Activated CD4-positive, alpha-beta memory T cell treated with anti-CD3 and anti-CD28 coated beads, Interleukin-2, amount 10 ng/mL, durations not matched to agents 7 days and 5 days (primary cell): ENCODE measurements at places on chromosomes 6 and 20.

GRCh38 chr6:138443979-138444378 lies 40.0 kb downstream of the HEBP2 start:
- no peak for DNase-seq

DNA sequence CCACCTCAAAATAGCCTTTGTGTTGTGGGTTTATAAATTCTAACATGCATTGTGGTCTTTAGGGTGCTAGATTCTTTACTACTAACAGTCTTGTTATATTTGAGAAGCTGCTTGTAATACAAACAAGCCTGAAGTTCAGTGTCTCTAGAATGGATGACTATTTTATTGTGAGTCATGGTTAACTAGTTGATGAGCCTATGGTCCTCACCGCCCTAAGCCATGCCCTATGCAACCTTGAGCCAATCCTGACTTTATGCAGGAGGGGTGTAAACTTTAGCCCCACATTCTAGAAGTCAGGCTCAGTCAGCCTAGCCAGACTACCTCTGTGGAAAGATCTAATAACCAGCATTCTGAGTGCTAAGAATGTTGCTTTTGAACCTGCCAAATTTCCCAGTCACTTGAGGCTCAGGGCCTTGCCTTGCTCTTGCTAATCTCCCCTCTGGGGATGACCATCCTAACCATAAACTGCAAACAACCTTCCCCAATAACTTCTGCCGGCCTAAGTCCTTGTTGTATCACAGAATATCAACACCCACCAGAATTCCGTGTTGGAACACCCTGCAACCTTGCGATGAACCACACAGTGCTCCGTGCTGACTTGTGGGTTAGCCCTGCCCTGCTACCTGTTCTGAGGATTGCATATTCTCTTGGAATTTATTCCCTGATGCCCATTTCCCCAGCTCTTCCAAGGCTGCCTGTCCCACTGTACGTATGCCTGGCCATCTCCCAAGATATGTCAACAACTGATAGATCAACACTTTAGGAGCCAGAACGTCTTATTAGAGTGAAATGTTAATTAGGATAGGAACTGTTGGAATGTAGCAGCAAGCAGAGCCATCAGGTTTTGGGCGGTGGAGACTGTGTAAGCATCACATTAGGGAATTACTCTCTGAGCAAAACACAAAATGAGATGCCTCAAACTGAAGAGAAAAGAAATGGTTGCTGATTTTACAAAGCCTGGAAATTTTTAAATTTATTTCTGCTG lies 71.7 kb upstream of the CEP85L start:
- DNase-seq, result no peak

GRCh38 chr6:11092668-11093375 lies 812 bp upstream of the SMIM13 start:
- DNase-seq, result peak; percentile 53

- no peak for DNase-seq
Observed at GRCh38 chr6:43715056-43715788, 27.6 kb upstream of the MRPS18A start.

DNA sequence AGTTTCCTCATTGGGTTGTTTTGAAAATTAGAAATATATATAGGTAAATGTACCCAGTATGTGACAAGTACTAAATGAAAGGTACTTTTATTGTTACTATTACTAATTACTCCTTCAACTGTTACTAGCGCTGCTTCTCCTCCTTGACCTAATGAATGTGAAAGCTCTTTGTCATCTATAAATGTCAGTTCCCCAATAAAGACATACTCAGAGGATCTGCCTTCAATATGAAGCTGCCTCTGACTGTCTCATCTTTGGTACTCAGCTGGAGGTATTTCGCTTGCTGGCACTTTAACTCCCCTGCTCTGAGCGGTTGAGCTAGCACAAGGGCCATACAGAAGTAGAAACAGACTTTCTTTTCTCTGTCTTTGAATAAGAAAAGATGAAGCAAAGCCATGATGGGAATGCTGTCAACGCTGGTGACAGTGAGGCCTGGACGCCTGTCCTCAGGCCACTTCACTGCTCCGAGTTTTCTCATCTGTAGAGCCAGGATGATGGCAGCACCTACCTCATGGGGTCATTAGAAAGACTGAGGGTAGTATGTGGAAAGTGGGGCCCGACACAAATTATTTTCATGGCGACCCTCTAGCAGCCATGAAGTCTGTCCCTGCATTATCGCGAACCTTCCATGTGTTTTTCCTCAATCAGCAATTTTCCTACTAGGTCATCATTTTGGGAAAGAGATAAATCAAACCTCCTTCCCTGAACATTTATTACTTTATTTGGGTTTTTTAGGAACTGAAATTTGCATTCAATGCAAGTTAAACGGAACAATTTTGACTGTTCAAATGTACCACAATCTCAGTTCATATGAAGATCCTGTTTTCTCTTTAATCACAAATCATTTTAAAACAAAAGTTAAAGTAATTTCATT lies 55.9 kb upstream of the SNX9 start:
- DNase-seq, result no peak

DNA sequence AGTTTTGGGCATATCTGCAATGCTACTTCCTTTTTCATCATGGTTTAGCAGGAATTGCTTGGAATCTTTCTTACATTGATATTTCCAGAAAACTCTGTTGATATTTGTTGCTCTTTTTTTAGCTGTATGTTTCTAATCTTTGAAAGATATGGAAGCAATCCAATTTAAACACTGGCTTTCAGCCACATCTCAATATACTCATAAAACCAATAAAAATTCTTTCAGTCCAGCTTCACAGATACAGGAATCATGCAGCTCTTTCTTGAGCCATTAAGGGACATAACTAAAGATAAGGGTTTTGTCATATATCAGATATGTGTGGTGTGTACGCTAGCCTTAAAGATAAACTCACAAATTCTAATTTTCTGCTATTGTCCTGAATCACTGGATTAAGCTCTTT lies 47.4 kb downstream of the PKIB start:
- DNase-seq, result no peak

- no peak for DNase-seq
Observed at GRCh38 chr20:20085071-20085470, 32.7 kb downstream of the CFAP61 start.

- peak; percentile 63 for DNase-seq
Observed at GRCh38 chr6:89368107-89368506, 15.6 kb upstream of the UBE2J1 start.

DNA sequence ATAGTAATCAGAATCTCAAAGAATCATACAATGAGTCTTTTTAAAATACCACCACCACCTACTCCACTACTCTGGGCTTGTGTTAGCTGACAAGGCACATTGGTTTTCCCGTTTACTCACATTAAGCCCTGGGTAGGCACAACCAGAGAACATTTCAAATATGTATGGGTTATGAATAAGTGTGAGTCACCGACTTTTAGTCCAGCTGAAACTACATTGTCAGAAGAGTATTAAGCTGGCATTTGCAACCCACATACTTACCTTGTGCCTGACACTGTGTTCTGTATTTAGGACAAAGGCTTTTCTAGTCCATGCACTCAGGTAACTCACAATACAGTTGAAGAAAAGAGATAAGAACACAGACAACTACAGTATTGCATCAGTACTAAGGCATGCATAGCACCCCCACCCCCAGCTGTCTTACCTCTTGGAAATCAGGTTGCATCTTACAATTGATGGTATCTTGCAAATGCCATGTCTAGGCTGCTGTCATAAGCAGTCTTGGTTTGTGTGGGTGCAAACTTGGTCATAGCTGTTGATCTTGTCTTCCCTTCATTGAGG lies 40.3 kb upstream of the AHI1 start:
- peak; percentile 72 for DNase-seq

DNA sequence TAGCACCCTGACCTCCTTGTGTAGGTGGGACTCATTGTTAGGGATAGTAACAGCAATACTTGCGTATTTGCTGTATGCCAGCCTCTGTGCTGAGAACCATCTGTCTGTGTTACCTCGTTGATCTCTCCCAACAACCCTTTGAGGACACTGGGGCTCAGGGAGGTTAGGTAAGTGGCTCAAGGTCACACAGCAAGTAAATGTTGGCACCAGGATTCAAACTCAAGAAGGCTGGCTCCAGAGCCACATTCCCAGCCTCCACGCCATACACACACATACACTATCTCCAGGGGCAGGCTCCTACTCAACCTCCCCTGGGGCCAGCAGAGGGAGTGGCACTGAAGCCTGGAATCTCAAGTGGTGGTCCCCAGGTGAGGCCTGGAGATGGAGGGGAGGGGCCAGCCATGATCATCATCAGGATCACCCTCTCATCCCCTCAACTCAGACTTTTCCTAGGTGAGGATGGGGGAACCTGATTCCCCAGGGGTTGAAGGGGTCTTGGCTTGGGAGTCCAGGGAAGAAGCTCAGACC lies 109.4 kb downstream of the DLGAP4 start:
- no peak for DNase-seq

DNA sequence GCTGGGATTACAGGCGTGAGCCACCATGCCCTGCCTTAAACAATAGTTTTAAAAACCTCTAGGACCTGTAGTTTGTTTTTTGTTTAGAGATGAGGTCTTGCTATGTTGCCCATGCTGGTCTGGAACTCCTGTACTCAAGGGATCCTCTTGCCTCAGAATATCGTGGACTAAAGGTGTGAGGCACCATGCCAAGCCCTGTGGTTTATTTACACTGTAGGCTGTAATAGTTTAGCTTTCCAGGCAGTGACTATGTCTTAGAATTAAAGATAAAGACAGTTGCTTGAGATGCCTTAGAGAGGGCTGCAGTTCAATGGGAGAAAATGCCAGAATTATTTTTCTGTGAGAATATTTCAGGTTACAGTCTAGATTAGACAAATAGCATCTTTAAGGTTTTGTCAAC lies 72.9 kb downstream of the SGK1 start:
- DNase-seq, result no peak

GRCh38 chr20:62276439-62276838 lies 26.4 kb upstream of the ADRM1 start:
- no peak for DNase-seq

- DNase-seq, result no peak
Observed at GRCh38 chr20:4956200-4956810, 45.0 kb downstream of the SLC23A2 start.

- no peak for DNase-seq
Observed at GRCh38 chr6:150615967-150616366, 16.3 kb downstream of the PLEKHG1 start.

DNA sequence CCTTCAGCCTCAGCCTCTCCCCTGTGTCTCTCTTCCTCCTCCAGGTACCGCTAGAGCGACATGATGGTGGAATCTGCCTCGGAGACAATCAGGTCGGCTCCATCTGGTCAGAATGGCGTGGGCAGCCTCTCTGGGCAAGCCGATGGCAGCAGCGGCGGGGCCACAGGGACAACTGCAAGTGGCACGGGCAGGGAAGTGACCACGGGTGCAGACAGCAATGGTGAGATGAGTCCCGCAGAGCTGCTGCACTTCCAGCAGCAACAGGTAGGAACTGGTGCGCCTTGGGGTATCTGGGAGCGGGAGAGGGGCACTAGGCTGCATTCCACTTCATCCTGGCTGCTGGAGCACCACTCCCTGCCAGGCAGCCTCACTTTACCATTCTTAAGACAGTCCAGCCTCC lies 19.5 kb downstream of the FOXP4 start:
- DNase-seq, result no peak

- DNase-seq, result no peak
Observed at GRCh38 chr20:62350098-62350628, 16.9 kb downstream of the LAMA5 start.

DNA sequence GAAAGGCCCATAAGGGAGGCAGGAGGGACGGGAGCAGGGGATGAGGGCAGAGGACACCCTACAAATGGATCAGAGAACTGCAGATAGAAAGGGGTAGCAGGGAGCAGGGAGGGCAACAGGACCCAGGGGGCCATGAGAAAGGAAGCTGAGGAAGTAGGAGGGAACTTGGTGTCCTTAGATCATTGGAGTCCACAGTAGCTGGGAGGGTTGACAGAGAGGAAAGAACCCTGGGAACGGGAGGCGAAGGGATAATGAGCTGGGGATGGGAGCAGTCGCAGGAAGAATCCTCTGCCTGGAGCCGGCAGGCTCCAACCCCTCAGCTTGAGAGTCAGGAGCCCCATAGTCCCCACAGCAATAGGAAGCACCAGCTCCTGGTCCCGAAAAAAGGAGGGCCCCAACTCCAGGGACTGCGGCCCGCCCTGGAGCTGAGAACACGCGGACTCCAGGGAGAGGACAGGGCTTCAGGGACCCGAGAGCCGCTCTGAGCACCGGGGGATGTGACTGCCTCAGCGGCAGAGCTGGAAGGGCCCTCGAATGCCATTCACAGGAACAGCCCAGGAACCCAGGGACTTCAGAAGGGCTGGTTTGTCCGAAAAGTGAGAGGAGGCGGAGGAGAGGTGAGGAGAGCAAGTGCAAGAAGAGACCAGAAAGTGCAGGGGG lies 32.7 kb downstream of the HLA-A start:
- DNase-seq, result no peak

DNA sequence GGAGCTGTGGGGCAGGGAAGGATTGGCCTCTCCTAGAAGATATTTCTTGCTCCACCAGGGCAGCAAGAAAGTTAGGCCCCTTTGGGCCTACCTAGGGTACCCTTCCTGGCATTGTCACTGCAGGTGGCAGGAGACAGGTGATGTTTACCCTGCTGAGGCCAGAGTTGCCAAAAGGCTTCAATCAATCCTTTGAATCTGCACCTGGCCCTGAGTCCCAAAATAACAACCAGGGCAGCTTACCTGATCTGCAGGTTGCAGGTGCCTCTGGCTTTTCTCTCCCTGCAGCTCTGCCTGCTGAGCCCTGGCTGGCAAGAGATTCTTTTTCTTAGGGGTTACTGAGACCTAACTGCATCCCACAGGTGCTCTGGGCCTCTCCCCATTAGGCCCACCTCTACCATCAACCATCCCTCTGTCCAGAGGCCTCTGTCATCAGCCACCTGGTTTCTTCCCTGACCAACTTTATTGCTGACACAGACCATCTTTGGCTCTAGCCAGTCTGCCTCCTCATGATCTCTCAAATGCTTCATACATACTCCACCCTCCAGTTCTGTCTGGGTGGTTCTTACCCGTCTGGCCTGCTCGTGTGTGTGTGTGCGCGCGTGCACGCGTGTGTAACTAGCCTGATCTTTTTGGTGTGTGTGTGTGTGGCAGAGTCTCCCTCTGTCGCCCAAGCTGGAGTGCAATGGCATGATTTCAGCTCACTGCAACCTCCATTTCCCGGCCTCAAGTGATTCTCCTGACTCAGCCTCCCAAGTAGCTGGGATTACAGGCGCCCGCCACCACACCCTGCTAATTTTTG lies 13.7 kb downstream of the BCL2L1 start:
- DNase-seq, result no peak

- DNase-seq, result no peak
Observed at GRCh38 chr6:124747349-124747748, 214.9 kb upstream of the RNF217 start.

- DNase-seq, result no peak
Observed at GRCh38 chr20:56631318-56631989, 2.3 kb downstream of the TFAP2C start.

GRCh38 chr20:47734870-47735269 lies 50.4 kb downstream of the SULF2 start:
- DNase-seq, result no peak

DNA sequence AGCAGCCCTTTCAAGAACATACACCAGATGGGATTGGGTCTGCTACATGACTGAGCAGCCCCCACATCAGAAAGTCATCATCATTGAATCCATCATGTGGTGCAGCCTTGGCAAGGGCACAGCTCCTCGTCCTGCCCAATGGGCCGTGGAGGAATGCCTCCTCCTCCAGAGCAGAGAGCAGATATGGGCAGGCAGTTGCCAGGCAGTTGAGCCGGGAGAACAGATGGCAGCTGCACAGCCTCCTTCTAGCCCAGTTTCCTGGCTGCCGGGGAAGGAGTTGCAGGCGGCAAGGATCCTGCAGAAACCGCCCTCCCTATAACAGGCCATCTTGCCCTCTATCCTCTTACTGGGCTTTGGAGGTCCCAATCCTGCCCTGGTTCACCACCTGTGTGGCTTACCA lies 11.9 kb upstream of the ZFAND3 start:
- DNase-seq, result no peak
